Activated B cell treated with CpG ODN at 0.5 μM for 24 hours (primary cell): ENCODE measurements at places on chromosomes 13 and 19. TPM values are rescaled to one million over a fixed set of nuclear protein-coding genes. Genes with fewer than 3 reads are reported as not detected.

The SIAH3 gene
- not detected in 2 replicates for total RNA-seq

DNA sequence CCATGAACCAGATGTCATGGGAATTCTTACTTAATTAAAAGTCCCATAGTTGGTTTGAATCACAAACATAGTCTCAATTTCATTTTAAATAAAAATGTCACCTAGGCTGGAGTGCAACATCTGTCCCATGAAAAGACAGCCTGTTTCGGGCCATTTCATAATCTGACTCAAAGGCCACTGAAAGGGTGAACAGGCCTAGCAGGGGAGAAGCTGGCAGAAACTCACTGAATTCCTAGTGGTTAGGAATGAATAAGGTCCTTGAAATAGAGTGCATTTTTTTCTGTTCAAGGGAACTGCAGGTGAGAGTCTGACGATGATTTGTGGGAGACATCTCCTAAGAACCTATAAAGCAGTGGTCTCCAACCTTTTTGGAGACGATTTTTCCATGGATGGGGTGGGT, 44.0 kb upstream of the PCCA start:
- no peak for DNase-seq

The PIH1D1 gene
- total RNA-seq: 110 and 111 TPM in 2 replicates

The APLP1 gene
- total RNA-seq: not detected in 2 replicates

GRCh38 chr13:44930963-44931623, 58.2 kb downstream of the NUFIP1 start:
- no peak for DNase-seq

- DNase-seq: no peak
Measured at GRCh38 chr19:50835103-50835784, 1.9 kb upstream of the KLK15 start.

- no peak for DNase-seq
Measured at GRCh38 chr19:52492201-52492993, 35.1 kb upstream of the ZNF808 start.

The KLHL26 gene
- total RNA-seq: 10.9 and 11.3 TPM in 2 replicates

- DNase-seq: no peak
Measured at GRCh38 chr13:45950386-45951000, 98.9 kb upstream of the SIAH3 start.

The ZNF441 gene
- 23.3 and 23.9 TPM in 2 replicates for total RNA-seq

GRCh38 chr13:99008577-99008976, 30.7 kb upstream of the DOCK9 start:
- no peak for DNase-seq

DNA sequence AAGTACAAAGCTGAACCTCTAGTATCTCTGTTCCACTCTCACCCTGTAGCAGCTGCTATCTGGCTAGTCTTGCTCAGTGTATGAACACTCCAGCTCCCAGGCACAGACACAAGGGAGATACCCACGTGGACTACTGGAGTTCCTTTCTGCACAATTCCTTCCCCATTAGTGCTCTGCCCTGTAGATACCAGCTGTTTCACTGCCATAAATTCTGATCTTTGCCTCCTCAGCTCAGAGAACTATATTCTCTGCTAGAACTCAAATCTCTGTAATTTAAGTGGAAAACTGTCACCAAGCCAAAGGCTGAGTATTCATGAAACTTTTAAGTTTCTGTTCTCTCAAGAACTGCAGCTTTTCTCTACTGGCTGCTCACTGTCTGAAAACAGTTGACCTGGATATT, 273.7 kb downstream of the DIAPH3 start:
- DNase-seq: no peak

The ZNF83 gene
- 42.3 and 49.4 TPM in 2 replicates for total RNA-seq

The AZU1 gene
- total RNA-seq: 0.20 and 1.3 TPM in 2 replicates

DNA sequence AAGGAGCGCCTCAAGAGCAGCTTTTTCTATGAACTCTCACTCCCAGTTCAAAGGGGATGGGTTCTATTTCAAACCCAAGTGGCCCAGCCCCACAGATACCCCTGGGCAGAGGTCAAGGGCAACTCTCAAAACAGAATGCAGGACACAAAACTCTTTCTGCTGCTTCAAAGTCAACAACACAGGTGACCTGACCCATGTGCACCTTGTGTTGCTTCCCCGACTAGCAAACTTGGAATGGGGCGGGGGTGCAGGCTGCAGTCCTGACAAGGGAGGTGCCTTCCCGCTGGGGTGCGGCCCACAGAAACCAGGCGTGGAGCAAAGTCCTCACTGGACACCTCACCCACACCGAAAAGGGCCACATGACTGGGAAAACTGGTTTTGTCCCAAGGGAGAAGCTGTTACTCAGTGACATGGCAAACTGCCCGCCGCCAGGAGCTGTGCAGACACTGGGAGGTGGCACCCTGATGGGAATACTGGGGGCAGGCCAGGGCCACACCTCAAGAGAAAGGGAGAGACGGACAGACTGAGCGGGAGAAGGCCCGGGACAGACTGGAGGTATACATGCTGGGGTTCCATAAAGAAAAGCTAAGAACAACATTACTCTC, 17.4 kb downstream of the ZC3H4 start:
- no peak for DNase-seq

- DNase-seq: no peak
Measured at GRCh38 chr13:99331881-99332293, 24.7 kb upstream of the GPR183 start.

The ZNF627 gene
- 17.0 and 17.6 TPM in 2 replicates for total RNA-seq

GRCh38 chr13:79307866-79308298, 98.2 kb downstream of the RBM26 start:
- DNase-seq: no peak

DNA sequence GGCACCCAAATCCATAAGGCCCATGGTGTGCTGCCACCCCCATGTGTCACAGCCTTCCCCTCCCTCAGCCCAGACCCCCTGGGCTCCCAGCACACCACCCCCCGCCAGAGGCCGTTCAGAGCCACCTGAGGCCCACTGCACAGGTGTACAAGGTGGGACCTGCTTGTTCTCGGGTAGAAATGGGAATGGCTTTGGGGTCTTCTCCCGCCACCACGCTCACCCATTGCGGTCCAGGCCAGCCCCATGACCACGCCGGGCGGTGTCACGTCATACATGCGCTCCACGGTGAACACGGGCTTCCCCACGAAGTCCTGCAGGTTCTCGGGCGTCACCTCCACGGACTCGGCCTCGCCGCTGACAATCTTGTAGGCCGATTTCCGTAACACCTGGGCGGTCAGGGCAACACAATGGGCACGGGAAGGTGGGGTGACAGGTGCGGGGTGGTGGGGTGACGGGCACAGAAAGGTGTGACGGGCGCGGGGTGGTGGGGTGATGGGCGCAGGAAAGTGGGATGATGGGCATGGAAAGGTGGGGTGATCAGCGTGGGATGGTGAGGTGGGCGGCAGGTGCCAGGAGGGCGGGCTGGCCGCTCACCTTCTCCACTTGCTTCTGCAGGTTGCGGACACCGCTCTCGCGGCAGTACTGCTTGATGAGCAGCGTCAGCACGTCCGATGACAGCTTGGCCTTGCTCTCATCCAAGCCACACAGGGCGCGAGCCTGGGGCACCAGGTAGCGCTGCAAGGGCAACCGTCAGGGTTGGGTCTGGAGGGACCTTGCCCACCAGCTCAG, 4.3 kb downstream of the RPL36 start:
- no peak for DNase-seq

- DNase-seq: no peak
Measured at GRCh38 chr13:75776550-75776949, 140.4 kb downstream of the LMO7 start.

The ATP12A gene
- not detected in 2 replicates for total RNA-seq

The LGI4 gene
- not detected in 2 replicates for total RNA-seq

DNA sequence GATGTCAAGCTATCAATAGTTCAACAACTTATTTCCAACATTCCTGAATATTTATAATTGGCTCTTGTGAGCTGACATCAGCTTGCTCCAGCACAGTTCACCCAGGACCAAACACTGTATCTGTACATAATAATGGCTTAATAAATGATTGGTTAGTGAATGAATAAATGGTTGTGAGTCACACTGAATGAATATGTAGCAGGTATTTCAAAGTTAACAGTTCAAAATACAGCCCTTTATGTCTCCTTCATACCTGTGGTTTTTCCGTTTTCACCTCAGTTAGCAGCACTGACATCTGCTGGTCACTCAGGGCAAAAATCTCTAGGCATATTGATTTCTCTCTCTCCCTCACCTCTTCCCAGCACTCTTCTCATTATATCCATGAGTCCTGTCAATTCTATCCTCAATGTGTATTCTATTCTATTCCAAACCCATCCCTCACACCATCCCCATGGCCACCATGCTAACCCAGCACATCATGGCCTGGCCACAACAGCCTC, 76.3 kb downstream of the PEG3 start:
- DNase-seq: no peak

The SIX5 gene
- total RNA-seq: 1.2 and 1.9 TPM in 2 replicates

DNA sequence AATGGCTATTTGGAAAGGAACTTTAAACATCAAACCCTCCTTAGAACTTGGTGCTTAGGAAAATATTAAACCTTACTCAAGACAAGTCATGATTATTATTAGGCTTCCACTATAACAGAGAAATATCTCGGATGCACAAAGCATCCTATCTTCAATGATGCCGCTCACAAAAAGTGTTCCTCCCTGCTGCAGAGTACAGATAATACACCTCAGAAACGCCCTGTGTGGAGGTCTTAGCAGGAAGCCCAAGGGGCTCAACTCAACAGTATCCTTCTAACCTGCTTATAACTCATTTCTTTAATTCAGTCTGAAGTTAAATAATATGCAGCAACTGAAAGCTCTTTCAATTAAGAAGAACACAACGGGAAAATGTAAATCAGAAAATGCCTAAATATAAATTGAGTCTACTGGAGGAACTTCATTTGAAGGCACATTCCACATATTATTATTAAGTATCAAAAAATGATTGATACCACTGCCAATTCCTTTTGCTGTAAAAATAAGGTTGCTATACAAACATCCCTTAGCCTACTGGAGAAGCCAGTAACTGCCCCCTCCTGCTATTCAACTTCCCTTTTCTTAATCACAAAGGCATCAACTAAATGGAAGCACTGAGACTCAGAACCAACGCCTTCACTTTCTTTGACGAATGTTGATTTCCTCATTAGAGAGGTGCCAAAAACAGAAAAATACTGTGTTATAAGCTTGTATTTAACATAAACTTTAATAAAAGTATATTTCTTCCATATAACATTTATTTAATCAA, 12.0 kb downstream of the ELF1 start:
- DNase-seq: no peak

GRCh38 chr19:6677883-6678689, 8.1 kb upstream of the TNFSF14 start:
- no peak for DNase-seq

DNA sequence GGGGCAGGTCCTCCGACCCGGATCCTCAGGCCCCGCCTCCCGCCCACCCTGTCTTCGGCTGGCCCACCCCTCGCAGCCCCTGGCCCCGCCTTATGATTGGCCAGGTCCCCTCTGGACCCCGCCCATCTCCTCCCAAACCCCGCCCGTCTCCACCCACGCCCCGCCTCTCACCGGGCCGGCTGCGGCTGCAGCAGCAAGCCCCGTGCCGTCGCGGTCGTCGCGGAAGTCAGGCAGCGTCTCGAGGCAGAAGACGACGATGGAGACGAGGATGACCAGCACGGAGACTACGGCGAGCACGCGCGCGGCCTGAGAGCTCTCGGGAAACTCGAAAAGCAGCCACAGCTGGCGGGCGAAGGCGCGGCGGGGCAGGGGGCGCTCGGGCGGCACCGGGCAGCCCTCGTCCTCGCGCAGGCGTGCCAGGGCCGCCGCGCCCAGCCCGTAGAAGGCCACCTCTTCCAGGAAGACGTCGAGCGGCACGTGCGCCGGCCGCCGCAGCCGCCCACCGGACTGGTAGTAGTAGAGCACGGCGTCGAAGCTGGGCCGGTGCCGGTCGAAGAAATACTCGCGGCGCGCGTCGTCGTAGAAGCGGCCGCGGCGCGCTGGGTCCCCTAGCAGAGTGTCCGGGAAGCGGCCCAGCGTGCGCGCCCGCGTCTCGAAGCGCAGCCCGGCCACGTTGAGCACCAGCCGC, 495 bp downstream of the KCNA7 start:
- DNase-seq: no peak

- no peak for DNase-seq
Measured at GRCh38 chr19:57978586-57979289, 4.4 kb upstream of the C19orf18 start.

DNA sequence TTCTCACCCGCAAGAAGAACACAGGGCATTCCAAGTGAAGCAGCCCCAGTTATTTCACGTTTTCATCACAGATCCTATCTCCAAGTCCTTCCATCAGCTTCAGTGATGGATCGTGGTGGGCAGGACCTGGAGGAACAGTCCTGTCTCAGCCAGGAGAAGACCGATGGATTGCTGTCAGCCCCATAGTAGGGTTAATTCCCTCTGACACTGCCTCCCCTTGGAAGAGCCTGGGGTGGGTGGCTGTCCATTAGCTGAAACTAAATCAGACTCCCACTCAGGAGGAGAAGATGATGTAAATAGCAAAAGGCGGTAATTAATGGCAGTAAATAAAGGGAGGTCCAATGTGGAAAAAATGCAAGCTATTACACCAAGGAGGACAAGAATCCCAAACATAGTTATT, 131.0 kb downstream of the TNFRSF19 start:
- no peak for DNase-seq

- DNase-seq: no peak
Measured at GRCh38 chr19:12411893-12412292, 10.8 kb upstream of the ZNF799 start.

DNA sequence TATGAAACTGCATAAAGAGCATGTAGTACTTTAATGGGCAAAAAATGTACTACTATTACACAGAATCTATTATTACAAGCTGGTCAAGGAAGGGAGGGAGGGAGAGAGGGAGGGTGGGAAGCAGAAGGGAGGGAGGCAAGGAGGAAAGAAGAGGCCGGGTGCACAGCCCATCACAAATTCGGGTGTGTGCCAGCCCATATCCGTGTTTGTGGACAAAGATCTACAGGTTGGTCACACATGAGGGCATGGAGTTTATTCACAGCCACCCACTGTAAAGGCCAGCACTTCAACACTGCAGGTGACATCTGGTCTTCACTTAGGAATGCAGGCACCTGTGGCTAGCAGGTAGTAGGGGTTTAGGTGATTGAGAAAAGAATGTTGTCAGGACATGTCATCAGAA, 352.5 kb upstream of the NBEA start:
- no peak for DNase-seq

The MATK gene
- total RNA-seq: 4.0 and 4.8 TPM in 2 replicates

GRCh38 chr13:107450431-107450830, 764.9 kb downstream of the LIG4 start:
- no peak for DNase-seq

DNA sequence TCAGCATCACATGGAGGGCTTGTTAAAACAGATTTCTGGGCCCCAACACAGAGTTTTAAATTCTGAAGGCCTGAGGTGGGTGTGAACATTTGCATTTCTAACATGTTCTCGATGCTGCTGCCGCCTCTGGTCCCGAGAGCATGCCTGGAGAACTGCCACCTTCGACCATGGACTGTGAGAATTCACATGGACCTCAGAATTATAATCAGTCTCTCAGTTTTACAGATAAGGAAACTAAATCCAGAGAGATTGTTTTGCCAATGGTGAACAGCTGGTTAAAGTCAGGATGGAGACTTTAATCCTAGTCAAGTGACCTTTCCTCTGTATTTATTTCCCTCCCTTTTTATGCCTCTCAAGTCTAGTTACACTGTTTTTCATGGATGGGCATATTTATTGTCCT, 14.7 kb downstream of the ALOX5AP start:
- DNase-seq: no peak
